Vein endothelial cell (primary cell): ENCODE measurements at places on chromosomes 3 and 15. TPM values are rescaled to one million over a fixed set of nuclear protein-coding genes. Genes with fewer than 3 reads are reported as not detected.

Gene FAM107A
- total RNA-seq, result 7.5 and 16.0 TPM in 2 replicates

Gene DAZL
- total RNA-seq, result not detected in 2 replicates

Gene ZNF385D
- total RNA-seq, result 0.33 and 0.67 TPM in 2 replicates

Gene SLC28A2
- total RNA-seq, result not detected in 2 replicates

Gene PCSK6
- total RNA-seq, result 1.6 and 3.3 TPM in 2 replicates

Gene SMCO1
- not detected in 2 replicates for total RNA-seq

Gene SAMD7
- not detected in 2 replicates for total RNA-seq

Gene FAM174B
- 28.6 and 39.5 TPM in 2 replicates for total RNA-seq

Gene FANCD2OS
- not detected in 2 replicates for total RNA-seq

Gene SV2B
- 2.3 and 2.9 TPM in 2 replicates for total RNA-seq

Gene CKMT1A
- not detected in 2 replicates for total RNA-seq

Gene GOLGA6A
- total RNA-seq, result not detected in 2 replicates

Gene ZBTB47
- 17.8 and 22.9 TPM in 2 replicates for total RNA-seq

Gene MGLL
- 67.6 and 80.3 TPM in 2 replicates for total RNA-seq

Gene C3orf80
- 0.33 TPM in 1 of 2 replicates, not detected in the other for total RNA-seq

Gene OCA2
- total RNA-seq, result 0.10 TPM in 1 of 2 replicates, not detected in the other

Gene CCDC13
- total RNA-seq, result 0.76 TPM in 1 of 2 replicates, not detected in the other

Gene ATP8B4
- total RNA-seq, result 0.29 and 0.33 TPM in 2 replicates

Gene KLHL18
- total RNA-seq, result 45.4 and 47.6 TPM in 2 replicates

Gene MNS1
- total RNA-seq, result 0.48 and 0.65 TPM in 2 replicates

Gene CADPS
- not detected in 2 replicates for total RNA-seq

Gene PRICKLE2
- 2.0 and 3.8 TPM in 2 replicates for total RNA-seq

Gene PLA2G4E
- not detected in 2 replicates for total RNA-seq

Gene ADIPOQ
- total RNA-seq, result not detected in 2 replicates

Gene SI
- total RNA-seq, result not detected in 2 replicates

Gene PSMA4
- 260 and 339 TPM in 2 replicates for total RNA-seq

Gene REC114
- total RNA-seq, result not detected in 2 replicates

Gene STRA6
- total RNA-seq, result 0.10 and 0.65 TPM in 2 replicates

Gene ITIH1
- not detected in 2 replicates for total RNA-seq

Gene BUB1B
- 14.0 and 28.1 TPM in 2 replicates for total RNA-seq

Gene CEMIP
- 0.19 and 0.33 TPM in 2 replicates for total RNA-seq

Gene RLBP1
- not detected in 2 replicates for total RNA-seq

Gene LRIG1
- total RNA-seq, result 28.5 and 39.2 TPM in 2 replicates
